SK-N-SH (cell line): ENCODE measurements at places on chromosomes 11 and 22.

DNA sequence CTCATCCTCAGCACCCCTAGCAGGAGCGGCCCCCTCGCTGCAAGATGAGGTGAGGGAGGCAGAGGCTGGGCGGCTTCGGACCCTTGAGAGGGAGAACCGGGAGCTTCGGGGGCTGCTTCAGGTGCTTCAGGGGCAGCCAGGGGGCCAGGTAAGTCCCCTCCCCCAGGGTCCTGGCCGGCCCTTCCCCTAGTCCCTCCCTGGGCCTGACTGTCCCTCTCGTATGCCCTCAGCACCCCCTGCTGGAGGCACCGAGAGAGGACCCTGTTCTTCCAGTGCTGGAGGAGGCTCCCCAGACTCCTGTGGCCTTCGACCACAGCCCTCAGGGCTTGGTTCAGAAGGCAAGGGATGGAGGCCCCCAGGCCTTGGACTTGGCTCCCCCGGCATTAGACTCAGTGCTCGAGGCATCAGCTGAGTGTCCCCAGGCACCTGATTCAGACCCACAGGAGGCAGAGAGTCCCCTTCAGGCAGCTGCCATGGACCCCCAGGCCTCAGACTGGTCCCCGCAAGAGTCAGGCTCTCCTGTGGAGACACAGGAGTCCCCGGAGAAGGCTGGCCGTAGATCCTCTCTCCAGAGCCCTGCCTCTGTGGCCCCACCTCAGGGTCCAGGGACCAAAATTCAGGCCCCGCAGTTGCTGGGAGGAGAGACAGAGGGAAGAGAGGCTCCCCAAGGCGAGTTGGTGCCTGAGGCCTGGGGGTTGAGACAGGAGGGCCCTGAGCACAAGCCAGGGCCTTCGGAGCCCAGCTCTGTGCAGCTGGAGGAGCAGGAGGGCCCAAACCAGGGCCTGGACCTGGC lies 4.0 kb downstream of the CCDC88B start:
- DNase-seq: peak; percentile 79

DNA sequence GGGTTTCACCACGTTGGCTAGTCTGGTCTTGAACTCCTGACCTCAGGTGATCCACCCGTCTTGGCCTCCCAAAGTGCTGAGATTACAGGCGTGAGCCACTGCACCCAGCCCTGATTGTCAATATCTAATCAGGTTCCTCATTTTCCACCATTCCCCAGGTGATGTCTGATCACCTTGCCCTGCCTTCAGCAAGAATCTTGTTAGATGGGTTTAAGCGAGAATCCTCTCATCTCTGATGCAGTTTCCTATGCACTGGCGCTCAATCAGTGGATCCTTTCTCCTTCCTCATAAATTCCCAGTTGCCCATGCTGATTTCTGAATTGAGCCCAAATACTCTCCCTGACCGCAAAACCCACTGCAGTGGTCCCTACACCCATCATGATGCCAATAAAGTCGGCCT lies 664 bp upstream of the ZC3H7B start:
- DNase-seq: no peak

DNA sequence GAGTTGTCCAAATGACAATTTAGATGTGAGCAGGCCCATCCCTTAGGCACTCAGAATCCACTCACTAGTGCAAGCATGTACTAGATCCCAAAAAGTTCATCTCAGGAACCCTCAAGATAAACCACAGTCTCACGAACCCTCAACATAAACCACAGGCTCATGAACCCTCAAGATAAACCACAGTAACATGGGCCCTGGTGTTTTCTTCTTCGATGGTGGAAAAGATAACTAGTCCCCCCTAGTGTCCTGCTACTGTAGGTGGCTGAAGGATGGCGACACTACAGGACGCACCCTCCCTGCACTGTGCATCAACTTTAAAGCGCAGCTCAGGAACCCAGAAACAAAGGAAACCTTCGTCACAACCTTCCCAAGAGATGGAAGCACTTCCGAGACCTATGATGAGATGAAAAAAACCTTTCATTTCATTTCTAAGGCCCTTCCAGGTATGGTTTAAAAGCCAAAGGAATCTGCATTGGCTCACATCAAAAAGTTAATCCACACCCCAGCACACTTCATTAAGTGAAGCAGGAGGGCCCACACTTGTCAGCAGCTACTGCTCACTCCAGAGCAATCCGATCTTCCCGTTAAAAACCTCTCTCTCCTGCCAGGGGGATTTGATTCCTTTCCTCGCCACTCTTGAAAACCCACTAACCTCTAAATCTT lies 2.4 kb downstream of the LARGE1 start:
- DNase-seq: peak; percentile 39

DNA sequence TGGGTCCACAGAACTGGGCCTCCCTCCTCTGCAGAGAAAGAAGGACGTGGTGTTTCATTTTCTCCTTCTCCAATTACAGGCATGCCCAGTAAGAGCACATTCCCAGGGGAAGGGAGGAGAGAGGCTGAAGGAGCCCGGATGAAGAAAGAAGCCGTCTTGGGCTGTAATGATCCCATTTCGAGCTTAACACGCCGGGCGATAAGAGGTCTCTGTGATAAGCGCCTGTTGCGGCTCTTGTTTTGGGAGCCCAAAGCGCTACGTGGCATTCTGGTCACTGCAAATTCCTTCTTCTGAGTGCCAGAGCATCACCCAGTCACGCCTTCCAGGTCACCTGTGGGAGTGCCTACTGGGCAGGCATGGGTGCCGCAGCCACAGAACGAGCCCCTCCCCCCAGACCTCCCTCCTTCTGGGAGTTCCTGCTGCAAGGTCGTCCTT lies 57.5 kb downstream of the ANO1 start:
- DNase-seq: no peak

DNA sequence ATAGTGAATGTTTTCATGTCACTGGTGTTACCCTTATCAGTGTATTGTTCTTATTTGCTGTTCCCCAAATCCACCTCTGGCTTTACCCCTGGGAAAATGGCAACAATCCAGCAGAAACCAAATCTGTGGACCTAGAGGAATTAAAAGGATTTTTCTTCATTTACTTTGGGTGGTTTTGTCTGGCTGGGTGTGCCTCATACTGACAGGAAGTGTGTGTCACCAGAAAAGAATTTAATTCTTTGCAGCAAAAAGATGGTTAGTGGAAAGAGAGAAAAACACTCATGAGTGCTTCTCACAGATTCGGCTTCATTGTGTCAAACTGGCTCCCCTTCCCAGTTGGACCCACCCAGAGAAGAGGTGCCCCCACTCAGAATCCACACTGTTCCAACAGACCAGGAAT lies 38.9 kb downstream of the FZD4 start:
- DNase-seq: no peak

DNA sequence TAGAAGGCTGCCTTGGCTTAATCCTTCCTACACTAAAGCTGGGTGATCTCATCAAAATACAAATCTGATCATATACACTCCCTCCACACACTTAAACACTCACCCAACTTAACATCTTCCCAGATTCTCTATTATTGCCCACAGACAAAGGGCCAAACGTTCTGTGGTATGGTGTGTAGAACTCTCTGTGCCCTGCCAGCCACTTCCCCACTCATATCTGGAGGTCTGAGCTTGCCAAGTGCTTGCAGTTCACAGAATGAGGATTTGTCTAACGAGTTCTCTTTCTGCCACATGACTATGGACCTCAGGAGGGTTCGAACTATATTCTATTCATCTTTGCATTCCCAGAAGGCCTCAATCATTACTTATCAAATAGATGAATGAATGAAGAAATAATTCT lies 77.6 kb downstream of the MPPED2 start:
- DNase-seq: no peak

DNA sequence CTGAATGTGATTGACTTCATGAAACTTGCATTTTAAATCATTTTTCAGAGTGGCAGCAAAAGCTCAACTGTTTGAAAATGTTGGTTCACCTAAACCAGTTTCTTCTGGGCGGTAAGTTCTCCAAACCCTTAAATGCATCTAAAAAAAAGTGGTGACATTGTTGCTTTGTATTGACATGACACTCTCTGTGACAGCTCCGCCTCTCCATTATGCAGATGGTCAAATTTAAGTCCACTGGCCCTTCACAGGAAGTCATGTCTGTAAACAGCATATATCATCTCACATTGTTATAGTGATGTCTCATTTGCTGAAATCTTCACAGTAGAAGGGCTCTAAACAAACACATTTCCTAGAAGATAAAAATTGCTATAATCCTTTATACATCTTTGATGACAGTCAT lies 150.7 kb downstream of the PGR start:
- DNase-seq: no peak

GRCh38 chr11:117282956-117283355 lies 8.2 kb upstream of the BACE1-AS start:
- DNase-seq: no peak

GRCh38 chr11:68468217-68468828 lies 7.8 kb downstream of the PPP6R3 start:
- DNase-seq: no peak

DNA sequence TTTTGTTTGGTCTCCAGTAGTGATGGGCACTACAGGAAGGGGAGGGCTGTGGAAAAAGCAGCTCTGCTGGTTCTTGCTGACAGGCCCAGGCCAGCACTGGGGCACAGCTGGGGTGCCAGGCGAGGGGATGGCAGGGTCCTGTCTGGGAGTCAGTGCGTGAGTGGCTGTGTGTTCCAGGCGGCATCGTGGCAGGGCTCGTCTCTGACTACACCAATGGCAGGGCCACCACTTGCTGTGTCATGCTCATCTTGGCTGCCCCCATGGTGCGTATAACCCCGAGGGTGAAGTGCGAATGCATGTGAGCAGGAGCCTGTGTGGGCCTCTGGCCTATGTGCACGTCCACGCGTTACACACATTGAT lies 20.9 kb downstream of the SLC37A2 start:
- peak; percentile 11 for DNase-seq

GRCh38 chr11:77967121-77967520 lies 27.3 kb downstream of the INTS4 start:
- DNase-seq: no peak

GRCh38 chr11:59901306-59901705 lies 22.7 kb downstream of the OOSP3 start:
- no peak for DNase-seq

DNA sequence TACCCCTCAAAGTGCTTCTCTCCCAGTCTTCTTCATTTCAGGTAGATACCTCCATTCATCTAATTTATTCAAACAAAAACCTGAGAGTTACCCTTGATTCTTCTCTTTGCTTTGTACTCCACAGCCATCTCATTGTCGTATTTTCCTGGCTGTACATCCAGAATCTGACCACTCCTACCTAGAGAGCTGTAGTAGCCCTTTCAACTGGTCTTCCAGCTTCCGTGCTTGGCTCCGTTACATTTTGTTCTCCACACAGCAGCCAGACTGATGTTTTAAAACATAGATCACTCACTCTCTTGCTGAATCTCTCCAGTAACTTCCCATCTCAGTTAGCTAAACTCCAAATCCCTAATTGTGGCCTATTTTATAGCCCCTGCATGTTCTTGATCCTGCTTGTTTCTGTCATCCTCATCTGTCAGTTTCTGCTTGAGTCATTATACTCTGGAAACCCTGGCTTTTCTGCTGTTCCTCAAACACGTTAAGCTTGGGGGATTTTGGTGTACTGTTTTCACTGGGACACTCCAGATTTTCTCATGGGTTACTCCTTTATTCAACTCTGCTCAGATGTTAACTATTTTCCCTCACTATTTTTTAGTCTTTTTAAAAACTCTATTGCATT lies 7.4 kb downstream of the SPCS2 start:
- no peak for DNase-seq

GRCh38 chr11:125949271-125950177 lies 3.7 kb downstream of the VSIG10L2 start:
- no peak for DNase-seq

GRCh38 chr22:22884010-22884887 lies 3.4 kb upstream of the IGLL5 start:
- peak; percentile 79 for DNase-seq

GRCh38 chr11:9276571-9276970 lies 11.4 kb upstream of the DENND5A start:
- DNase-seq: no peak

DNA sequence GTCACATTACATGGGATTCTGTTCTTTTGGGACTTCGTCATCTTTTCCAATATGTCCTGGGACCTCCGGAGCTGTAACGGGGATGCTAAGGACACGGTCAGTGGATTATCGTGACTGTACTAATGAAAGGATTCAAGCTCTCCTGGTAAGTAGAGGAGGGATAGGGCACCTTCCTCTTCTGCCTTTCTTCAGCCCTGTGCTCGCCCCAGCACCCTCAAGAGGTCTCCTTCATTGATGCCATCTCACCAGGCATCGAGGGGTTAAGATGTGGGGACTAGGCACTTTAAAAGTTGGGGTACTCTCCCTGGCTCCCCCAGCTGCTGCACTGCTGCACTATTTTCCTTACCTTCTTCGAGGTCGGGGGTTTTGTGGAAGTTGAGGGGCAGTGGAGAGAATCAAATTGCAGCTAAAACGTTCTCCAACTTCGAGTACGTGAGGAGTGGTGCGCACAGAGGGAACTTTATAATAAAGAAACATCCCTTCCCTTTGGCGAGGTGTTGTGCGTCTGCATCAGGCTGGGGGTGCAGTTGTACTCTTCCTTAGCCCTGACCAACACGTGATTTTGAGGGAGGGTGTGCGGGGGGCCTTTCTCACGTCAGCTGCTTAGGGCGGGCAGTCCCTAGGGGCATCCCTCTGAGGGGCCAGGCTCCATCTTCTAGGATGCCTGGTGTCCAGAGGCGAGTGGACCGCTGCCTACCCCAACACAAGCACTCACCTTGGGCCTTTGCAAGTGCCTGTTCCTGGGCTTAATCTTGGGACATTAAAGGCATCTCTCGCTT lies 96.1 kb downstream of the GRAMD1B start:
- no peak for DNase-seq
